ENCODE measurements at places on chromosomes 2 and 18.

DNA sequence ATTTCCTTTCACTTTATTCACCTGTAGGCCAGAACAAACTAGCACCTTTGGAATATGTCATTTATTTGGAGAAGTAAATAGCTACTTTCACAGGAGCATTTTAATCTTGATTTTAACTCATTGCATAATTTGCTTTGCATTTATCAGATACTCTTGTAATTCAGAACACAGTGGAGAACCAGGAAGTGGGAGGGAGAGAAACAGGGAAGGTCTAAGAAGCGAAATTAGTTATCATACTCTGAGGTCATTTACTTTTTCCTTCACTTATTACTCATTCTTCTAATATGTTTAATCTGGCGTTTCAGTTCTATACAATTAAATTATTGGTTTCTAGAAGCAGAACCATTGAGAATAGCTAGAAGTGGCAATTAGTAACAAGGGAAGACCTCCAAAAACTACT lies 20.7 kb downstream of the RBM44 start:
- DNase-seq, result no peak

GRCh38 chr18:22524783-22525182 lies 107.1 kb upstream of the CTAGE1 start:
- DNase-seq, result no peak

- no peak for DNase-seq
Observed at GRCh38 chr2:41377837-41378236, 670.0 kb upstream of the PKDCC start.

- no peak for DNase-seq
Observed at GRCh38 chr2:239712755-239713154, 311.9 kb upstream of the HDAC4 start.

GRCh38 chr2:57907411-57907810 lies 139.2 kb upstream of the VRK2 start:
- no peak for DNase-seq

- DNase-seq, result no peak
Observed at GRCh38 chr2:130963196-130963848, 126.6 kb downstream of the ARHGEF4 start.

GRCh38 chr18:78777992-78778391 lies 201.6 kb upstream of the SALL3 start:
- DNase-seq, result no peak

DNA sequence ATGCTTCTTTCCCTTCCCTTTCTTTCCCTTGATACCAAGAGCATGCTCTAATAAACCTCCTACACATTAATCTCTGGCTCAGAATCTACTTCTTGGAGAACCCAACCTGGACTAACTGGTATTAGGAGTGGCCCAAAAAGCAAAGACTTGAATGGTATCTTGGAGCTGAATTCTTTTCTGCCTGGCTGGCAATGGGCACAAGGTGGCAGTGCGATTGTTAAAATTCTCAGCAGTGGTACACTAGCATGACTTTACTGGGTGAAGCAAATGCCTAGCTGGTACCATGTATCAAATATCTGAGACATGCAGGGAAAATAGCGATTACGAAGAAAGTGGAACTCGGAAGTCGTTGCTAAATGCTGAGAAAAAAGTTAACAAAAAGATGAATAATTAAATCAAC lies 376.1 kb downstream of the XIRP2 start:
- no peak for DNase-seq

DNA sequence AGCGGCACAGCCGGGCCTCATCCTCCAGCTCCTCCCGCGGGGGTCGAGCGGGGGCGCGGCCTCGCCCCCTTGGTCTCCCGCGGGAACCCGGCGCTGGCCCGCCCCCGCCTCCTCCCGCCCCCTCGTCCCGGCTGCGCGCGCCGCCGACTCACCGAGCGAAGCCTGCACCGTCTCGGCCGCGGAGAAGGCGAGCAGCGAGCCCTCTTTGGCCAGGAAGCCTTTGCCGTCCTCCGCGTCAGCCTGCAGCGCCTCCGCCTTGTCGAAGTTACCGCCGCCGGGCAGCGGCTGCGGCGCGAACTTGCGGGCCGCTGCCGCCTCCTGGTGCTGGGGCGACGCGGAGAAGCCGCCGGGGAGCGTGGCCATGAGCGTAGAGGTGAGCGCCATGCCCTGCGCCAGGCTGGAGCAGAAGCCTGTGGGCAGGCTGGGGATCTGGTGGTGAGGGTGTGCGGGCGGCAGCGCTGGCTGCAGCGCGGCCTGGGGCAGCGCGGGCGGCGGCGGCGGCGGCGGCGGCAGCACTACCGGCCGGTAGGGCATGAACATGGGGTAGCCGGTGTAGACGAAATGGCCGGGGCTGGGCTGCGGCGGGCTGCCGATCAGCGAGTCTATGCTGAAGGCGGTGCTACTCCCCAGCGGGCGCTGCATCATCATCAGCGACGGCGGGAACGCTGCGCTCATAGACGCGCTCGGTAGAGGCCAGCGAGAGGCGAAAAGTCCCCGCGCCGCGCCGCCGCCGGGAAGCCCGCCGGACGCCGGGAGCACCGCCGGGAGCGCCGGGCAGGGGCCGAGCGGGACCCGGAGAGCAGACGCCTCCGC lies 683 bp downstream of the GBX2 start:
- DNase-seq, result no peak

DNA sequence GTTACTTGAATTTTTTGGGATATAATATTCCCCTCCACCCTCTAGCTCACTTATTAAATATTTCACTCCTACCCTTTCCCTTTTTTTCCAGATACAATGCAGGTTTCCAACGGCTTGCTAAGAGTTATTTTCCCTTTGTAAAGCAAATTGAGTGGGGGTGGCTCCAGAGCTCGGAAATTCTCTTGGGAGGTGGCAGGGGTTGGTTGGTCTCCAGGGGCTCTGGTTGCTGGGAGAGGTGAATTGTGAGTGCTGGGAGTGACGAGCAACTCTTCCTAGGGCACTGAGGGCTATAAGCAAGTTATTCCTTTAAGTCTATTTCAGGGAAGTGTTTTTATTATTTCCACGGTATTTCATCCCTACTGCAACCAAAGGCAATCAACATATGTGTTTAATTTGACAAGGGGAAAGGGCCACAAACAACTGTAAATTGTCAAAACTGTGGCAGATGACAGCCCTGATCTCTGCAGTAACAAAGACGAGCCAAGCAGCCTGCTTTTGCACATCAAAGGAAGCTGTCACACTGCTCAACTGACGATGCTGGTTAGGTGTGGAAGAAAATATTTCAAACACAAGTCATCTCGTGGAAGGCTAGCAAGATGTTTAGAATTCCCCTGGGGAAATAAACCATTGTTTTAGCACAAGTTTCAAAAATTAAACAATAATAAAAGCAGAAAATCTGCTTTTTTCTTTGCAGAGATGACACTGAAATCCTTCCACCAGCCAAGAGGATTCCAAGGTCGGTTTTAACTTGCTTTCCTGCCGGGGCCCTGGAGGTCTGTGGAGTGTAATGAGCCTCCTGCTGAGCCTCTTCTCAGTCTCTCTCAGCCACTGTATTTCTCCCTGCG lies 34.8 kb upstream of the ASXL2 start:
- DNase-seq, result no peak

- no peak for DNase-seq
Observed at GRCh38 chr2:207135340-207135739, 30.4 kb downstream of the KLF7 start.

GRCh38 chr18:13513481-13513880 lies 212.9 kb downstream of the FAM210A start:
- DNase-seq, result no peak

GRCh38 chr2:50645346-50645745 lies 386.6 kb downstream of the NRXN1 start:
- DNase-seq, result no peak

DNA sequence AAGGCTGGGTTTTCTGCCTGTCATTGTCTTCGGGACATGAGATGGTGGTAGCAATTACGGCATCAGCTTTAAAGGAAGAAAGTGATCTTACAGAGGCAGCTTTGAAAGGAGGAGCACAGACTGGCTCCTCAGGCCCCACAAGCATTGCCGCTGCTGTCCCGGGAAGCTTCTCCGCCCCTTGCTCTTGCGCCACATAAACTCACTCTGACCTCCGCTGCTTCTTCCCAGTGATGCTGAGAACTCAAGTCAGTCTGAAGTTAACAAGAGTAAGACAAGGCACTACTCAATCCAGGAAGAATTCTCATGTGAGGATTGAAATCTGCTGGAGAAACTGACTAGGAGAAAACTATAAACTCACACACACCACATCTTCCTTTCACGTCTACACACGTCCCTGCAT lies 112.4 kb upstream of the RIOK3 start:
- no peak for DNase-seq
